Activated CD8-positive, alpha-beta memory T cell treated with anti-CD3 and anti-CD28 coated beads for 1 hour (primary cell): ENCODE measurements at places on chromosomes 7 and 10.

DNA sequence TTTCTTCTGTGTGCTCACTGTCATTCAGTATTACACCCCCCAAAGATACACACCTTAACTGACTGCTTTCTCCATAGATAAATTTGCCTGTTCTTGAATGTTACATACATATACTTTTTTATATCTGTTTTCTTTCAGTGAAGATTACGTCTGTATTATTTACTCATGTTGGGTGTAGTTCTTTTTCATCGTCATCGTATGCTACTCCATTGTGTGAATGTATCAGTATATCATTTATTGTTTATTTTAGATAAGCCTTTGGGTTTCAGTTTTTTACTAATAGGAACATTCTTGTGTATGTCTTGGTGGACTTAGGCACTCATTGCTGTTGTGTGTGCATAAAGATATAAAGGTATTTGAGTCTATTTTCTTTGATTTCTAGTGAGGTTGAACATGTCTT lies 64.4 kb downstream of the SEPTIN7 start:
- no peak for DNase-seq

GRCh38 chr10:50464004-50464409 lies 159.7 kb downstream of the SGMS1 start:
- no peak for DNase-seq

DNA sequence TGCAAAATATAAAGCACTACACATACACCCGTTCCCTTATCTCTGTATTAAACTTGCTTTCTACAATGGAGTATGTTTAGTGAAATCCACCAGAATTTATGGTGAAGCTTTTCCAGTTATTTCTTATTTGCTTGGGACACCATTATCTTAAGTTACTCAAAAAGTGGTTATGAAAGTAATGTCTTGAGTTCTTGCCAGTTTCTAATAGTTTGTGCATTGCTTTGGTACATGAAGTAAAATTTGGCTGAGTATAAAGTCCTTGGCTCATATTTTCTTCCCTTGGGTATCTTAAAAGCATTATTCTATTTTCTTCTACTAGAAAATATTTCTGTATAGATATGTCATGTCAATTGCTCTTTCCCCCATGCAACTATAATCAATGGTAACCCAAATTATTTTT lies 85.2 kb downstream of the POLR1F start:
- no peak for DNase-seq

GRCh38 chr7:145729691-145730090 lies 386.9 kb upstream of the CNTNAP2 start:
- DNase-seq = no peak

DNA sequence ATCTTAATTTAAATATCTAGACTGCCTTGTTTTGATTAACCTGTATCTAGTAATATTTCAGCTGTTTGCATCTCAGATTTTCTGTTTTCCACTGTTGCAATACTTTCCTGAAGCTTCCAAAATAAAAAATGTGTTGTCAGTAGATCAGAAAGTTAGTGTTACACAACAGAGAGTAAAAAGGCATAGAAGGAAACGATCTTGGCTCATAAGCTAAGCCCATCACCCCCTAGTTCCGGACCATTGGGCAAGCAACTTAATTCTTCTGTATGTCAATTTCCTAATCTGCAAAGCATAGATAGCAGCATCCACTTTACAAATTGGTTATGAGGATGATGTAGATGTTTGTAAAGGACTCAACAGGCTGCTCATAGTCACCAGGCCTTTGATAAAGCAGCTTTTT lies 4.4 kb downstream of the PON3 start:
- no peak for DNase-seq

- no peak for DNase-seq
These were observed 90.0 kb downstream of the CHCHD3 start for GRCh38 chr7:132991615-132992587.

DNA sequence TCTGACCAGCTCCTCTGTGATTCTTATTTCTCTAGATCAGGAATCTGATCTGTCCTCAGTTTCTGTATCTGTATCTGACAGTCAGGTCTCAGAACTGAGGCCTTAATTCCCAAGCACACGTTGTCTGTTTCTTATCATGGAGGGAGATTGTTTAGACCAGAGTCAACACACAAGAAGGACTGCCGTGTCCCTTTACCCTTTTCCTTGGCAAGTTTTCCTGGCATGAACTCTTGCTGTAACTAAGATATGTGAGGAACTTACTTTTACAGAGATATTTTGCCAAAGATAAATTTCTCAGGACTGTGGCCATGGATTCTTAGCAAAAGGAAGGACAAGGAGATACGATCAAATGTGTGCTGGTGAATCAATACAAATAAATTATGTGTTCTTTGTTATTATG lies 181.0 kb downstream of the SORCS3 start:
- no peak for DNase-seq

GRCh38 chr7:78073609-78074382 lies 275.2 kb downstream of the PHTF2 start:
- no peak for DNase-seq

DNA sequence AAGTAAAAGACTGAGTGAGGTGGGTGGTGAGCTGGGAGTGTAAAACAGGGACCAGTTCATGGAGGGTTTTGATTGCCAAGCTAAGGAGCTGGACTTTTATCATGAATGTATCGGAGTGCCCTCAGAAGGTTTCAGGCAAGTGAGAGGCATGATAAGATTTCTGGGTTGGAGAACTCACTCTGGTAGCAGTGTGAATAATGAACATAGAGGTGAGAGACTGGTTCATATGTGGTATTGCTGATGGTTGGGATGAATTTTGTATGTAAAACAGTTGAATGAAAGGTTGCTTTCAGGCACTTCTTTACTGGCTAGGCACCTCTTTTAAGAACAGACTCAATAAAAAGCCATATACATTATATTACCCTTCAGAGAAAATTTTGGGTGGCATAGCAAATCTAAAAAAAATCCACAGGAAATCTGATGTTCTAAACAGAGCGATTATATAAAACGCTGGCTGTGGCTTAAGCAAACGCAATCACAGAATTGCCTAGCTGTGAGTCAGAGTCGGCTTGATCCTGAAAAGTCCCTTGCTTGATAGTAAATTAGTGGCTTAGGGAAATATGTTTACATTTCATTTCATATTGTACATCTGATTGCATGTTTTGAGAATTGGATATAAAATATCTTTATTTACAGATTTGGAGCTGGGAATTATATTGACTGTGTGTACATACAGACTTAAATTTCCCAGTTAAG lies 92.9 kb upstream of the HDAC9 start:
- no peak for DNase-seq

GRCh38 chr7:36949711-36950600 lies 225.7 kb upstream of the AOAH start:
- no peak for DNase-seq

DNA sequence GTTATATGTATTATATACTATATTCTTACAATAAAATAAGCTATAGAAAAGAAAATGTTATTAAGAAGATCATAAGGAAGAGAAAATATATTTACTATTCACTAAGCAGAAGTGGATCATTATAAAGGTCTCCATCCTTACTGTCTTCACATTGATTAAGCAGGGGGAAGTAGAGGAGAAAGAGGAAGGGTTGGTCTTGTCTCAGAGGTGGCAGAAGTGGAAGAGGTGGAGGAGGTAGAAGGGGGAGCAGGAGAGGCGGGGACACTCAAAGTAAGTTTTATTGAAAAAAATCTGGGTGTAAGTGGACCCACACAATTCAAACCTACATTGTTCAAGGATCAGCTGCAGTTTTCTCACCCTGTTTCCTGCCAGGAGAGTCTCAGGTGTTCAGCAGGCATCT lies 28.9 kb upstream of the ERCC6 start:
- no peak for DNase-seq

DNA sequence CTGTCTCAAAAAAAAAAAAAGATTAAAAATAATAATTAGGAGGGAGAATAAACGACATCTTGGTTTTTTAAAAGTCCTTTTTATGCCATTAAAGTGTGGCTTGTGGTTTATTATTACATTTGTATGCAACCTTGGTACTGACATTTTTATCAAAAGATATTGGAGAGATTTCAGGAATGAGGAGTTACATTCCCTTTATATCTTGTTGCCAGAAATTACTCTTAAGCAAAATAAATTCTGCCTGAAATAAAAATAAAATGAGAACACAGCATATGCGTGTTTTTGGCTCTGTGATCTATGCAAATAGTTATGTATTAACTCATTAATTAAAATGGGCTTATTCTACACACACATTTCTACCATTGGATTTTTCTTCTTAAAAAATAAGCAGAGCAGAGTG lies 202.4 kb downstream of the BICC1 start:
- no peak for DNase-seq

DNA sequence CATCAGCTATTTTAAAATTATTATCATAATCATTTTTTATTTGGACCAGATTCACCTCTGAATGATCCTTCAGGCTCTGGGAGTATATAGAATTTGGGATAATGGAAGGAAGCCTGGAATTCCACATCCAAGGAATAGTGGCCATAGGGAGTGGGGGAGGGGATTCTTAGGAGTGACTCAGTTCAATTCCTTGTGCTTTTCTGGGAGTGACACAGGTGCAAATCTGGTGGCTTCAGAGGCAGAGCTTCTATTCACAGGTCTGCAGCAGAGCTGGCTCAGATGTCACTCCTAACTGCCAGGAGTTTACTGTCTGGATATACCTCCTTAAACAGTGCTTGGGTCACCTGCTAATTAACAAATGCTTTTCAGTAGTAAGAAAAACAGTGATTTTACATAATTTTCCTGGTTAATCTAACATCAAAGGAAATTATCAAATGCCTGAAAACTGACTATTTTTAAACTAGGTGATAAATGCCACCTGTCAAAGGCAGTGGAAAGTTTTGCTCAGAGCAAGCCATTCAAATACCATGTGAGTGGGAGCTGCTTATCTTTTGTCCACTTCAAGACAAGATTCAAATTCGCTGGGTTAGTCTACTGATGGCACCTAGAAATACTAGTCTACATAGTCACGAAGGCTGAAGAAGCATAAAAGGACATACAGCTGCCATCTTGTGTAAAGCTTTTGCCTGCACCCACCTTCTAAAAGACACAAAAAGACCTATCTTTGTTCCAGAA lies 106.7 kb upstream of the LAMB4 start:
- no peak for DNase-seq

DNA sequence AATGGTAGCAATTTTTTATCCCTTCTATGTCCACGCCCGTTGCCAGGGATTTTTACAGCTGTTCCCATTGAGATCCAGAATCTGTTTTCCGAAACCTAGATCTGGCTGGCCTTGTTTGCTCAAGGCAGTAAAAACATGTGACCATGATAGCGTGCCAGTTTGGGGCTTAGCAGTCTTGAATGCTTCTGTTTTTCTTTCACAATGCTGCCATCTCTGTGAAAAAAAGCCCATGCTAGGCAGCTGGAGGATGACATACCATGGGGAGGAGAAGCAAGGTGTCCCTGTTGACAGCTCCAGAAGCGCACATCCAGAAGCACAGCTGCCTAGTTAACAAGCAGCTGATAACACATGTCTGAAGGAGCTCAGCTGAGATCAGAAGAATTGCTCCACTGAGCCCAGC lies 2.2 kb upstream of the ZNF92 start:
- DNase-seq = no peak

GRCh38 chr7:29878081-29878688 lies 71.9 kb downstream of the WIPF3 start:
- peak; percentile 10 for DNase-seq

DNA sequence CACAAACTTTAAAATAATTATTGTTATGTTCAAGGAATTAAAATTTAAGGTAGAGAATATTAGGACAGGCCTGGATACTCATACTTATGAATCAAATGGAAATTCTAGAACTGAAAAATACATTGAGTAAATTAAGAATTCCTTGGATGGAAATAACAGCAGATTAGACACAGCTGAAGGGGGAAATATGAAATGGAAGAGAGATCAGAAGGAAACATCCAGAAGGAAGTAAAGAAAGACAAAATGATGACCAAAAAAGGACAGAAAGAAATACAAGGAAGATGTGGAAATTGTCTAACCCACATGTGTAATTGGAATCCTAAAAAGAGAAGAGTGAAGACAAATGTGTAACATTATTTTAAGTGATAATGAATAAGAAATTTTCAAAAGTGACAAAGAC lies 128.9 kb downstream of the ATRNL1 start:
- DNase-seq = no peak

DNA sequence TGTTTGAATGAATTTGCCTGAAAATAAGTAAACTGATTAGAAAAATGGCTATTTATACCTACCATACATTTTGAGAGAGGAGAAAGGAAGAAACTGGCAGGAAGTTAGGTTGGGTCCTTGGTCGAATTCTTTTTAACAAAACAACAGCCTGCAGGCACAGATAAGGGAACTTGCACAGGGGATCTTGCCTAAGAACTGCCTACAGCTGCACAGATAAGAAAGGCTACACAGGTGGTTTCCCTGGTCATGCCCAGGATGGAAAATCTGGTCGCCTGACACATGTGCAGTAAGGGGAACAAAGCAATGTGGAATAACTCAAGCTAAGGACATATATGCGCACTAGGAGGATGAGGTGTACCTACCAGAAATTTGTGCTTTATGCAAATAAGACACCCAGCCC lies 732.1 kb upstream of the POT1 start:
- no peak for DNase-seq

DNA sequence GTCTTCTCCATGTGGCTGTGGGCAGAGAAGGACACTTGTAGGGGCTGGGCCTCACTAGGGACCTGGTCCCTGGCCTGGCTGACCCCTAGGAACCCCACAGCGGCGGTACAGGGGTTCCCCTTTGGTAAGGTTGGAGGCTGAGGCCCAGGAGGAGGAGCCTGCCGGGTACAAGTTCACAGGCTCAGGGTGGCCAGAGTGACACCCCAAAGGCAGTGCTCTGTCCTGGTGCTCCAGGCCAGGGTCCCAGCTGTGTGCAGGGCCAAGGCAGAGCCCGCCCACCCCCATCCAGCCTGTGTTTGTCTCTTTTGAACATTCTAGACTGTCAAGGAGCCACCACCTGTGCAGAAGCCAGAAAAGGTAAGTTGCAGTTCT lies 23.3 kb downstream of the ANTXRL start:
- no peak for DNase-seq

- no peak for DNase-seq
These were observed 20.8 kb upstream of the OR6B1 start for GRCh38 chr7:143979359-143979758.
